Cerebellar cortex (tissue), 1 donor: ENCODE measurements at places on chromosomes 5 and 9.

- no peak for DNase-seq
Measured at GRCh38 chr5:60143942-60144549, 250.5 kb upstream of the PDE4D start.

DNA sequence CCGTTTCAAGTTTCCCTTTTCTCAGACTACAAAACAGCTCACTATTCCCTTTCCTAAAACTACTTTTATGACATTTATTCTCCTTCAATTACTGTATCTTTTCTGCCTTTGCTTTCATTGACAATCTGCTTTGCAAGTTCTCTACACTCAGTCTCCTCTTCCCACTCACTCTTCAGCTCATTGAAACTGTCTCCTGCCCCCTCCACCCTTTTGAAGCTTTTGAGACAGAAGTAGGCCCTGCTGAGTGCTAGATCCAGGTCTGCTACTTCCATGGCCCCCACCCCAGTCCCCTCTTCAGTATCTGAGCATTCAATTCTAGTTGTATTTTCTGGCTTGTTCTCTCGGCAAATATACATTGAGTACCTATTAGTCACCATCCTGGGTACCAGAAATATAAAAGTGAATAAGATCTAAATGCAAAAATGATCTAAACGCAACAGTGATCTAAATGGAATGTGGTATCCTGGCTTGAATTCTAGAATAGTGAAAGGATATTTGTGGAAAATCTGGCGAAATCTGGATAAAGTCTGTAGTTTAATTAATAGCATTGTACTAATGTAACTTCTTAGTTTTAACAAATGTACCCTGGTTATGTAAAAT, 58.4 kb downstream of the OR2K2 start:
- no peak for DNase-seq

DNA sequence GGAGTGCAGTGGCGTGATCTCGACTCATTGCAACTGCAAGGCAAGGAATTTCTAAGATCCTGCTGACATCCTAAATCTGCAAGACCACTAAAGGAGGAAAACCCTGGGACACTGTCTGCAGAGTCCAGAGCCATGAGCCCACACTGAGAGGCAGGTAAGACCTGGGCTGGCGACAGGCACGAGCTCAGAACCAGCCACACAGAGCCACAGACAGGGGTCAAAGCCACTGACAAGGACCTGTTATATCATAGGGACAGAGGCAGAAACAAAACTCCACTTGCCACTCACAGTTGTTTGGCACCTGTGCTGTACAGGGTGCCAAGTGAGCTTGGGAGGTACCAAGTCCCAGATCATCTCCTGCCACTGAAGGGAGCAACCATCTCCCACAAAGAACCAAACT, 34.2 kb downstream of the IPPK start:
- no peak for DNase-seq

DNA sequence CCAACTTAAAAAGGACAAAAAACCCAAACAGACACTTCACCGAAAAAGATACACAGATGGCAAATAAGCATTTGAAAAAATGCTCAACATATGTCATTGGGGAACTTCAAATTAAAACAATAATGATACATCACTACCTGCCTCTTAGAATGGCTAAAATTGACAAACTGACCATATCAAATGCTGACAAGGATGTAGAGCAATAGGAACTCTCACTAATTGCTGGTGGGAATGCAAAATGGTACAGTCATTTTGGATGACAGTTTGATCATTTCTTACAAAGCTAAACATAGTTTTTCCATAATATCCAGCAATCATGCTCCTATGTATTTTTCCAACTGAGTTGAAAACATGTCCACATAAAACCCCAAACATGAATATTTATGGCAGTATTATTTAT, 58.9 kb upstream of the RAPGEF6 start:
- no peak for DNase-seq

GRCh38 chr9:133684121-133684935, 48.2 kb downstream of the DBH start:
- peak; percentile 22 for DNase-seq

- DNase-seq, result peak; percentile 42
Measured at GRCh38 chr9:131275332-131276093, 797 bp downstream of the FAM78A start.

GRCh38 chr9:27033815-27034403, 28.4 kb upstream of the LRRC19 start:
- peak; percentile 42 for DNase-seq

- DNase-seq, result no peak
Measured at GRCh38 chr5:153096381-153096780, 394.1 kb upstream of the GRIA1 start.

- no peak for DNase-seq
Measured at GRCh38 chr9:88813638-88814209, 177.5 kb upstream of the S1PR3 start.

- no peak for DNase-seq
Measured at GRCh38 chr5:17115855-17116254, 101.6 kb upstream of the BASP1 start.
